ENCODE measurements at places on chromosomes 2 and 18.

- no peak for DNase-seq
Observed at GRCh38 chr2:33595385-33595784, 3.7 kb downstream of the FAM98A start.

GRCh38 chr2:12052796-12053195 is 306.4 kb downstream of the LPIN1 start:
- DNase-seq, result no peak

DNA sequence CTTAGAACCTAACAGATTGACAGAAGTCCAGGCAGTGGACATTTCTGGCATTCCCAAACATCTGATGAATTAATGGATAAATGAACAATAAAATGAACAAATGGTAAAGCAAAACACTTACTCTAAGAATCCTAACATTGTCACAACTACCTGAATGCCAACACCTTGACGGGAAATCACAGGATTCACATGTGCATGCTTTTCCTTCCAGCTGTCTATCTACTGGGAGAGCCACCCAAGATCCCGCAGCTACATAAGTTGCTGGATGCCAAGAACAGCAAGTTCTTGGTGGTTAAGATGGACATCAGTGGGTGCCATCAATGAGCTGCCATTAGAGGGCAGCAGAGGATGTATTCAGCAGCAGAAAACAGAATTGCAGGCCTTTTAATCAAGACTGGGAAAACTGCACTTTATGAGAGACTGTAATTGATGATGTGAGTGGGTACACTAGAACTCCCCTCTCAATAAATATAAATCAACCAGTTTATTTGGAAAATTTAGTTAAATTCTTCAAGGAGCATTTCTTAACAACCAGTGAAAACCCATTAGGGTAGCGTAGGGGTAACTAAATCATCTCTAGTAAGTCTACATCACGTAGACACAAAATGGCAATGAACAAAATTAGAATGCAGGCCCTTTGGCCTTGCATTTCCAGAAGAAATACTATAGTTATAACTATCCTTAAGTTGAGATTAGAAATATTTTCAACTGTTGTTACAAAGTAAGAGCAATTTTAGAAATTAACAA is 45.6 kb downstream of the SESTD1 start:
- no peak for DNase-seq

GRCh38 chr2:1744446-1745170 is at the start of gene PXDN:
Gene PXDN (minus strand): TSS chr2:1744515. CDS start chr2:1744455, 60 bp downstream.
- peak; percentile 40 for DNase-seq

GRCh38 chr2:223396993-223397392 is 205.2 kb downstream of the SCG2 start:
- DNase-seq, result no peak

DNA sequence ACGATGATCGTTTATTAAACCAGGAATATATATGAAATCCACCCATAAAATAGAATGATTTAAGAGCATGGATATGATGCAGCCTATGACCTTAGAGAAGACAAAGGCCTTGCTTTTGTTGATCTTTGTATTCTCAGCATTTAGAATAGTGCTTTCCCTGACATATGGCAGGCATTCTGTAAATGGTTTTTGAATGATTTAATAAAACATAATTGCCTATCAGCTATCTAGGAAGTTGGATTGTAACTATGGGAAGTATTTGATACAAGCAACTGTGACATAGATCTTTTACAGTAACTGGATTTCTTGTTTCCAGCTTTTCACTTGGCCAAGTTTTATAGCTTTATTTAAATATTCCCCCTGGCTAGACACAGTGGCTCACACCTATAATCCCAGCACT is 5.1 kb upstream of the GPR155 start:
- no peak for DNase-seq

DNA sequence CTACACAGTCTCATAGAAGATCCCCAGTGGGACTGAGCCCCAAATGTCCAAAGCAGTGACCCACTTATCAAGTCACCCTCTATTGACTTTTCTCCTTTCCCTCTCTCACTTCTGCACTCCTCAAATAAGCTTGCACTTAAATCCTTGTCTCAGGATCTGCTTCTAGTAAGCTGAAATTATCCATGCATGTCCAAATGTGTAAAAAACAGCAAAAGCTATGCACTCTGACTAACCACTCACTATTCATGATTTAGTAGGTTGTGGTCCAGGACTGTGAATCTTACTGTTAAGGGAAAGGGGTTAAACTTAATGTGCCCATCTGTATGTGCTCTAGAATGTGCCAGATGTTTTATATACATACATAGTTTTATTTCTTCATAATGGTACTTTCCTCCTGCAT is 115.4 kb downstream of the SCG2 start:
- no peak for DNase-seq

DNA sequence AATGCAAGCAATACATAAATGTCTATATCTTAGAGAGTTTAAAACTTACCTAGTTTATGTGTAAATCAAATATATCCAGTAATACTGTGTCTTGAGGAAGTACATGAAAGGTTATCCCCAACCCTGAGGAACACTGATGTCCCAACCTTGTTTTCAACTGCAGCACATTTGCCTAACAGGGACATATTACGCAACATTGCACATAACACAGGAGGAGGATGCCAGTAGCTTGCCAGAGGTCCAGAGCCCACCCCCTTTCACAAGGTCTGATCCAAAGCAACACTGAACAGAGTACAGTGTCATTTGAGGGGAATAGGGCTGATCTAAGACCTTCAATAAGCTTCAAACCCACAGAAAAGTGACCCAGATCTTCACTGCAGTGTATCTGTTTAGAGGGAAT is 678.5 kb downstream of the ARHGAP15 start:
- no peak for DNase-seq

GRCh38 chr2:69553991-69554390 is 89.5 kb downstream of the AAK1 start:
- DNase-seq, result no peak

DNA sequence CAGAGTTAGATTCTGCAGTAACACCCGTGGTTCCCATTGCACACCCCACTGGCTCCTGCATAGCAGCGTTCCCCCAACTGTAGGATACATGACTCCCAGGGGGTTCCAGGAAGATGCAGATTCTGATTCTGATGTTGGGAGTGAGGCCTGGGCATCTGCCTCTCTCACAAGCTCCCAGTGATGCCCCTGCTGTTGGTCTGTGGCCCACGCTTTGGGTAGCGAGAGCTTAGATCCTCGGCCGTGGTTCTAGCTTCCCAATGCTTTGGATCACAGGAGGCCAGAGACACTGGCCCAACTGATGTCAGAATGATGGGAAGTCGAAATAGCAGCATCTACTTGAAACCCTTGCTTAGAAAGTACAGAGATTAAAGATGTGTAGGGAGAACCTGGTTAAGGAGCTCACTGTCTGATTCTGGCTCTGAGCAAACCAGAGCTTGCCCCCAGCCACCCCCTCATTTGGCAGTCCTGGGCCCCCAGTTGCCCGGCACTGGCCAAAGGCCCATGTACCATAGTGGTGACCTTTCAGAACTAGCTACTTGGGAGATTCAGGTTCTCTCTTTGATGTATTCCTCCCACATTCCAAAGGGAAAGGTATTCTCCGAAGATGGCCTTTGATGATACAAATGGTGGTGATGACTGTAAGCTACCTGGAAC is 197.5 kb downstream of the FAM210A start:
- no peak for DNase-seq

DNA sequence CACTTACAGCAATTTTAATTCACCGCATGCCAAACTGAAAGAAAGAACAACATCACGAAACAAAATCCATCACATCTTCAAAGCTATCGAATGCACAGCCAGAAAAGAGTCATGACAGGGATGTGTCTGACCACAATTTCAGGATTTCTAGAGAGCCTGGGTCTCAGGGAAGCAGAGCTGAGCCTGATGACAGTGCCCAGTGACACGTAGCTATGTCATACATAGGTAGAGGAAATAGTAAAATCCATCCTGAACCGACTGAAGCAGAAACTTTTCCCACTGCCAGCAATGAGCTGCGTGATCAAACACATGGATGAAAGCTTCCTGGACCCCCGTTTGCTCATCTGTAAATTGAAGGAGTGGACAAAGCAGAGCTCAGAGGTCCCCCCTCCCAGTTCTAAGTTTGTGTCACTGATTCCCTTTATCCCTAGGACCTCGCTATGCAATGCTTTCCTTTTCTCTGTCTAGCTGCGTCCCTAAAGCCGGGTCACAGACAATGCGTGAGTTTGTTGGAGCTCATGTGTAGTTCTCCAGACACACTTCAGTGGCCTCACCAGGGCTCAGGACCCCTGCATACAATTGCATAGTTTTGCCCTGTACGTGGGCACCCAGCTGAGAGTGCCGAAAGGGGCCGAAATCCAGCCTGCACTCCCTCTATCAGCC is 37.6 kb downstream of the CCBE1 start:
- DNase-seq, result no peak

- DNase-seq, result no peak
Observed at GRCh38 chr18:22109535-22109934, 59.9 kb upstream of the GATA6 start.

GRCh38 chr18:13480571-13481255 is 245.6 kb downstream of the FAM210A start:
- no peak for DNase-seq

- no peak for DNase-seq
Observed at GRCh38 chr2:235542733-235543127, 48.9 kb downstream of the AGAP1 start.

DNA sequence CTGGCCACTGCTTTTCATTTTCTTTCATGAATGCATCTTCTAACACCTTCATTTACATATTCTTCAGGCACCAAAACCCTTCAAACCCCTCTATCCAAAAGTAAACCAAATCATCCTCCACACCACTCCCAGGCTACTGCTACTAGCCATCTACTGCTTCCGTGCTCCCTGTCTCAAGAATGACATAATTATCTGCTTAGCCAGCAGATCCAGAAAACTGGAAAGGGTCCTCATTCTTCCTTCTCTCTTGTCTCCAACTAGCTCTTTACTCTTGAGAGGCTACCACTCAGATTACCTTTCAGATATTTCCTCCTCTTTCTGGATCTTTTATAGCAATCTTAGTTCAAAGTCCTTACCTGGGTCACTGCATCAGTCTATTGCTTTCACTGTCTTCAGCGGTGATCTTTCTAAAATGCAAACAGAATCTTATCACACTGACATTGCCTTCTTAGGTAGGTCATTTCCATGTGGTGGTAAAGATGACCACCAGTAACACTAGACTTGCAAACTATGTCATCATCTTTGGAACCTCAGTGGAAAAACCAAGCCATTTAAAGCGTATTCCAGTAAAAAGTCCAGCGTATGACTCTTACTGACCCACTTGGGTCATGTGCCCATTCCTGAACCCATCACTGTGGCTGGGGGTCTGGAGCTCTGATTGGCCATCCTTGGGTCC is 15.8 kb upstream of the NEDD4L start:
- no peak for DNase-seq

DNA sequence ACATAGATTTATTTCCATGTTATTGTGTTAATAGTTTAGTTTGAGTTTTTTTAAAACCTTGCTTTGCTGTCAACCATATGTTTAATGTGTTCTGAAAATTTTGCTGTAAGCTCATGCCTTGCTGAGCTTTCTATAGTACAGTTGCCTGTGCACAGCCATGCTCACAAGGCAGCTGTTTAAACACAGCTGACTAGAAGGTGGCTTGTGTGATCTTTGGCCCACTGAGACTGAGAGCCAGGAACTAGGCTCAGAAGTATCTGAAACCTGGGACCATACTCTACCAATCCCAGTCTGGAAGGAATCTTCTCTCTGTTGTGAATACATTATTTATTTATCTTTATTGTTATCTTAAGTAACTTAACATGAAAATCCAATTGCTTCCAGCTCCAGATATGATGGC is 350.5 kb downstream of the KIAA1328 start:
- no peak for DNase-seq

DNA sequence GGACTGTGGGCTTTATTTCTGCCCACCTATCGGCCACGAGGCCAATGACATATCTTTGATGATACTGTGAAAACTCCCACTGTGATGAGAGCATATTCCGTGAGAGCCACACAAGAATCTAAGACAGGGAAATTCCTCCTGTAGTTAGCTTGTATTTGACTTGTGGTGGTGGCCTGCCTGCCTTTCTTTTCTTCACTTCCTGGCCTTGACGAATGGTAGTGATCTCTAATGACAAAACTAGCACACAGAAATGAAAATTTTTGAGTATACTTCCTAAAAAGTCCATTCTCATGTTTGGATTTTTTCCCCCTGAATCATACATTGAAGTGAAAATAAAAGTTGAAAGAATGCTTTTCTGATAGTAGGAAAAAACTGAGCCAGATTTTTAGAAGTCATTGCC is 94.4 kb downstream of the MGAT5 start:
- DNase-seq, result no peak

- DNase-seq, result no peak
Observed at GRCh38 chr2:241254904-241255351, 60.5 kb downstream of the HDLBP start.

GRCh38 chr18:54480616-54481015 is 110.4 kb upstream of the DYNAP start:
- DNase-seq, result no peak

DNA sequence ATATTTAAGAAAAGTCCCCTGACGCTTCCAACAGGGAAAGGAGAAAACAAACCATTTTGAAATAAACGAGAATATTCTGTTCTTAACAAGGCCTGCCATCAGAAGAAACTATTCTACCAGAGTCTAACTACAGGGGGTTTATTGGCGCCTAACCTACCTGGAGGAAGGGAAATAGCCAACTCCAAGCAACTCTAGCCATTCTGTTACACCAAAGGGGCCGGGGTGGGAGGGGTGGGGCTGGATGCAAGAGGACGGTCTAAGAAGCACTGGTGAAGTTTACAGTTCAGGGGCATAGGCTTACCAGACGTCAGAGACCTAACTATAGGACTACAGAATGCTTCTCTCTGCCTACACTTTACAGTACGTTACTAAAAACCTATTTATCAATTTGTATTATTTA is 60.5 kb upstream of the GALNT5 start:
- no peak for DNase-seq

DNA sequence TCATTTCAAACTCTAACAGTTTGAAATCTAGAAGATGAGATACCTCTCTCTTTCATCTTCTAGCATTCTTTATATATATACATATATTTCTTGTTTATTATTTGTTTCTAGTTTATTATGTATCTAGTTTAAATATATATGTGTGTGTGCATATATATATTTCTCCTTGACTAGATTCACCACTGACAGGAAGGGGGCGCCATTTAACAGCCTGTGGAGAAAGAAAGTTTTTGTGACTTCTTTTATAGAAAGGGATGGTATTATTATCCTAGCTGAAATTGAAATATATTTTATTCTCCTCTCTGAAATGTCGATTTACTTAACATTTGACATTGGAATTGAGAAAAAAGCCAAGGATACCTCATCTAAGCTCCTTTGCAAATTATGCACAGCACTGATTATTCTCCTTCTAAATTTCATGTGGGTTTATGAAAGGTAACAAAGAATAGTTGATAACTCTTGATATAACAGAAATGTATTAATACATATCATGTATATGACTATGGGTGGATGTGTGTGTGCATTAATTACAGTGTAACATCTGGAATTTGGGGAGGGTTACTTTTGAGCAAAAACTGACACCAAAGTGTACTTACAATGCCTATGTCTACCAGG is 160.7 kb upstream of the NT5C1B start:
- no peak for DNase-seq

- no peak for DNase-seq
Observed at GRCh38 chr2:3101016-3101942, 276.3 kb downstream of the EIPR1 start.

Measured in T1000 (cell line).